HL-60 (cell line): ENCODE measurements at places on chromosomes 6 and 20.

DNA sequence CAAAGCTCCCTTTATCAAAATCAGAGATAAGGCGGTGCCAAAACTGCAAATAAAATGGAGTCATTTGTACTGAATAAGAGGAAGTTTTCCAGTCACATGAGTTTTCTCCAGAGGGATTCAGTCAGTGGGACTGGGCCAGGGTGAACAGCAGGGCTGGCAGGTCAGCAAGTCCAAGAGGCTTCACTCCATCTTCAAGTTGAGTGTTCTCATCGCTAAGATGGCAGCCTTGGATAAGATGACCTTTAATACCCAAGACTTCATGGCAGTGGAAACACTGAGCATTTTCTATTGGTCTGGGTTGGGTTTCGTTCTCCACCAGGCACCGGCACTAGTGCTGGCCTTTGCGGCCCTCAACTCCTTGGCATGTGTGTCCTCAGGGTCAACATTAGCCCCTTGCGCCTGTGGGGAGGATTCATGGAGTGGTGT, 29.3 kb upstream of the IGF2R start:
- DNase-seq: no peak

- DNase-seq: no peak
Observed at GRCh38 chr20:12211361-12211760, 293.7 kb downstream of the BTBD3 start.

- DNase-seq: no peak
Observed at GRCh38 chr6:117521791-117522502, 39.5 kb downstream of the DCBLD1 start.

- DNase-seq: no peak
Observed at GRCh38 chr6:89894169-89894568, at the start of gene GJA10. Gene GJA10 (plus strand): TSS chr6:89894469. CDS start chr6:89894469, 0 bp downstream.

- DNase-seq: no peak
Observed at GRCh38 chr6:160428069-160428430, 79.9 kb downstream of the SLC22A3 start.

DNA sequence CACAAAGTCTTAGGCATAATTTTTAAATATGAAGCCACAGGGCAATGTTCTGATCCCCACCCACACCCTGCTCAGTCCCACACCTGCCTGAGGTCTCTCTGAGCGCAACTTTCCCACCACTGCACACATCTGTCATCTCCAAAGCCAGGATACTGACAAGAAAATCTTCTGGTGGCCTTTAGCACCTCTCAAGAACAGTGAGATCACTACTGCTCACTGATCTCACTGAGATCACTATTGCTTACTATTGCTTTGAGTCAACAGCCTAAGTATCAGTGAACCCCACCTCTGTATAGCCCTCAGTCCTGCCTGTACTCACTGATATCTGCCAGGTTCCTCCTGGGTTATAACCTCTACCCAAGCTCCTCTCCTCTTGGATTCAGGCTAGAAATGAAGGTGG, 6.4 kb downstream of the TNFRSF21 start:
- no peak for DNase-seq

GRCh38 chr20:3074812-3075211, 3.4 kb downstream of the OXT start:
- no peak for DNase-seq

DNA sequence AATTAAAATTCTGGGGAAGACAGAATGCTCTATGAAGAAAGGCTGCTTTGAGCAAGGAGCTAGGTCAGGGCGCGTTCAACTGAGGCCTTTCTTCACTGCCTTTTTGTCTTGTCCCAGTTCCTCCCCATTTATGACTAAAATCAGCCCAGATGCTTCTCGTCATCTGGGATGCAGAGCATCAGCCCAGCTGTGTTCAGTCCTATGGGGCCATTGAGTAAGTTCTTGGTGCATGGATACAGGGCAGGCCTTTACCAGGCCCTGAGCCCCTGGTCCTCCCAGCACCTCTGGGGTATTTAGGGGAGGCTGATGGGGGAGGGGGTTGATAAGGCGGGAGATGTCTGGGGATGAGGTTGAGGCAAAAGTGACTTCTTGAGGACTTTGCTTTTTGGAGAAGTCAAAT, 55.7 kb downstream of the PTPN1 start:
- DNase-seq: no peak

GRCh38 chr6:13407709-13408695, 79.4 kb downstream of the GFOD1 start:
- peak; percentile 95 for DNase-seq

DNA sequence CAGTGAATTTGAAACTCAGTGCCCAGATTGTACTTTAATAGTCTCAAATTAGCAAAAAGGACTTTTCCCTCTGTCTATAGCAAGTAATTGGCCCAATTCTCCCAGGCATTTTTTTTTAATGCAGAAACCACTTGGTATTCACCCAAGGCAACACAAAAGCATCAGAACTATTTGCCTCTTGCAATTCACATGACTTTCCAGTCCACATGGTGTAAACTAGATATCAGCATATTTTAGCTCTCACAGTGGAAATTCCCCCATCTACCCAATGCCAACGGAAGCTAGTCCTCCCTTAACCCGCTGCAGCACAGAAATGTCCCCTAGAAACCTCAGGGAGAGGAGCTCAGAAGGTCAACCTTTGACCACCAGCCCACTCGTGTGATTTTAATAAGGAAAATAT, 103.4 kb upstream of the CDYL start:
- DNase-seq: no peak

GRCh38 chr6:112439010-112439409, 91.9 kb downstream of the RFPL4B start:
- DNase-seq: no peak

DNA sequence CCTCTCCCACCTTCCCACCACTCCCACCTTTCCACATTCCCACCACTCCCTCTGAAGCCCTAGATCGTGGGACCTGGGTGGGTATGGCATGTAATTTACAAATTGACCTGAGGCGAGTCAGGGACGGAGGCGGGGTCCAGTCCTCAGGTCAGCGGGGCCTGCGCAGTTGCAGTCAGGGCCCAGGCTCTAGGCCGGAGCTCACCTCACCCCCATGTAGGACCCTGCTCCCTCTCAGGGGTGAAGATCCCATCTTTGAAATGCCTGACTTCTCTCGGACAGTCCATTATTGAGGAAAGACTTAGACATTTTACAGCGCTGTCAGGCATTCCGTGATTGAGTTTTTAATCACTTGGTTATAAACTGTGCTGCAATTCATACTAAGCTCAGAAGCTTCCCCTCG, 10.5 kb downstream of the THBS2 start:
- DNase-seq: no peak

- DNase-seq: no peak
Observed at GRCh38 chr6:34317882-34318498, 69.2 kb upstream of the SMIM29 start.
